ENCODE measurements at places on chromosomes 2 and 18.
A peak's percentile ranks its signal among the peaks of the same experiment; 100 is the strongest.

GRCh38 chr18:8868779-8869415, 163.5 kb downstream of the MTCL1 start:
- no peak for DNase-seq

DNA sequence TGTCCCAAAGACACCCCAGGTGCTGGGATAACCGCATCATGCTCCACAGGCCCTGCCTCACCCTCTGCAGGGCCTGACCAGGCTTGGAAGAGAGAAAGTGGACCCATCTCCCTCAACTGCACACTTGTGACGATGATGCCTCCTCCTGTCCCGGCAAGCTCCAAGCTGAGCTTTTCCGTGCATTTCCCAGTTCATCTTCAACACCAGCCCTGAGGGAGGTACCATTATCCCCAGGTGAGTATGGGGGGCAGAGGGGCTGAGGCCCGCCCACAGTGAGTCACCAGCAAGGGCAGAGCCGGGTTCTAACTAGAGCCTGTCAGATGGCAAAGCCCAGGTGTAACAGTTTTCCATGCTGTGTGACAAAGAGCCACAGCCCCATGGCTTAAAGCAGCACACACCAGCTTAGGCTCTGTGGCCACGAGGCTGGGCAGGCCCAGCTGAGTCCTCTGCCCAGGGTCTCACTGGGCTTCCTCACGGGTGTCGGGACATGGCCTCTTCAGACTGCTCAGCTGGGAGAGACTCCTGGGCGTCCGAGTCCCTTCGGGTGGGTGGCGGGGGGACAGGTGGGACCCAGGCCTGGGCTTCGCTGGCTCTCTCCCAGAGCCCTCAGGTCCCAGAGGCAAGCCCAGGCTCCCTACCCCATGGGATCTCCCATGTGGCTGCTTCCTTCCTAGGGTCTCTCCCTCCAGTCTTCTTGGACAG, 108.4 kb upstream of the OTOS start:
- DNase-seq, result peak; percentile 58

DNA sequence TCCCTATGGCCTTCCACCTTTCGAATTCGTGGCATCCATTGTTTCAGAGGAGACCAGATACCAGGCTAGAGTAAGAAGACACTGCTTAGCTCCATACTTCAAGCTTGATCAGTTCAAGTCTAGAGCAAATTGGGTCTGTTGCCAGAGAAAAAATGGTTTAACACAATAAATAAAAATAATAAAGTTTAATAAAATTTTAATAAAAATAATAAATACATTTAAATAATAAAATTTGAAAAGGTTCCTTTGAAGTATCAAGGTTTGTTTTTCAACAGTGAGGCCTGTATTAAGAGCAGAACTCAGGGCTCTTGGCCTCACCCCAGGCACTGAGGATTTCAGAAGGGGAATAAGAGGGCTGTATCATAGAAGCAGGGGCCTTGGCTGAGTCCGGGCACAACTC, 105.6 kb upstream of the REV1 start:
- DNase-seq, result no peak

GRCh38 chr2:228540976-228541375, 359.5 kb upstream of the SPHKAP start:
- no peak for DNase-seq

- DNase-seq, result peak; percentile 78
Measured at GRCh38 chr2:235595422-235596010, 101.7 kb downstream of the AGAP1 start.

- DNase-seq, result no peak
Measured at GRCh38 chr2:199819746-199820145, 31.2 kb downstream of the FTCDNL1 start.

- no peak for DNase-seq
Measured at GRCh38 chr2:209694748-209695147, 76.9 kb upstream of the UNC80 start.

DNA sequence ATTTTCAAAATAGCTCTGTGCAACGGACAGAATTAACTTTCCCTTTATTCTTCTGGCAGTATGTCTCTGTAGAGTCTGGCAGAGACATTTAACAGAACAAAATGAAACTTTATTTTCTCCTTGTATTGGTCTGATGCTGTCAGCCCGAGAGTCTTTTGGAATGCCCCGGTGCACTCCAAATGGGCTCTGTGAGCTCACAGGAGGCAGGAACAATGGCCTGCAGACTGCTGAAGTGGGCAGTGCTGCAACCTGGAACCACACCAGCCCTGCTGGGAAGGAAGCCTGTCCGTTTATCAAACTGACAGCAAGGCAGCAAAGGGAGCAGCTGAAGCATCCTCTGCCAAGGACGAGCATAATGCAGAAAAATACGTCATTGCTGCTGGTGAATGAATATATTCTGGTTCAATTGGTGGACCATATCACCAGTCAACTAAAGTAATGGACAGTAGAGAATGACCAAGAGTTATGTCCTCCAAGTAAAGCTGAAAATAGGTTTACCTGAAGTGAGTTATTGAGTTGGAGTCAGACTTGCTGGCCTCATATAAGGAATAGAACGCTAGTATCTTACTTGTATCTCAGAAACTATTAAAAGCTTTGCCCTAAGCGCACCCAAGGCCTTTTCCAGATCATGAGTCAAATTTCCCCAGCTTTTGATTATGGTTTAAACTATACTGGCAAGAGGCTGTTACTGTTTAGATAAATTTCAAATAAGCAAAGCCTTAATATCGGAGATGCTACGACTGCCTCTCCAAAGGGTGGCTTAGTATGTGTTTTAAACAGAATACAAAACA, 207.6 kb upstream of the TANK start:
- no peak for DNase-seq

DNA sequence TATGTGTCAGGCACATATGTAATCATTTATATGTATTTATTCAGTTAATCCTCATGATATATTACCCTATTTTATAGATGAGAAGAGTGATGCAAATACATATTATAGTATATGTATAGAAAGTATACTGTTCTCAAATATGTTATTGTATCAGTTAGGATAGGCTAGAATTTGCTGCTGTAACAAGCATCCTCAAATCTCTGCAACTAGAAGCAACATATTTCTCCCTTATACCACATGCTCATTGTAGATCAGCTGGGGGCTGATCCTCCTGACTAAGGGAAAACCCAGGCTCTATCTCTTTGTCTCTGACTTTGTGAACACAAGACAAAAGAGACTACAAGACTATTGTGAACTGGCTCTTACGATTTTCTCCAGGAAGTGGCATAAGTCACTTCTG, 24.8 kb upstream of the HS6ST1 start:
- peak; percentile 36 for DNase-seq

GRCh38 chr2:128290356-128290755, 28.3 kb downstream of the HS6ST1 start:
- no peak for DNase-seq

DNA sequence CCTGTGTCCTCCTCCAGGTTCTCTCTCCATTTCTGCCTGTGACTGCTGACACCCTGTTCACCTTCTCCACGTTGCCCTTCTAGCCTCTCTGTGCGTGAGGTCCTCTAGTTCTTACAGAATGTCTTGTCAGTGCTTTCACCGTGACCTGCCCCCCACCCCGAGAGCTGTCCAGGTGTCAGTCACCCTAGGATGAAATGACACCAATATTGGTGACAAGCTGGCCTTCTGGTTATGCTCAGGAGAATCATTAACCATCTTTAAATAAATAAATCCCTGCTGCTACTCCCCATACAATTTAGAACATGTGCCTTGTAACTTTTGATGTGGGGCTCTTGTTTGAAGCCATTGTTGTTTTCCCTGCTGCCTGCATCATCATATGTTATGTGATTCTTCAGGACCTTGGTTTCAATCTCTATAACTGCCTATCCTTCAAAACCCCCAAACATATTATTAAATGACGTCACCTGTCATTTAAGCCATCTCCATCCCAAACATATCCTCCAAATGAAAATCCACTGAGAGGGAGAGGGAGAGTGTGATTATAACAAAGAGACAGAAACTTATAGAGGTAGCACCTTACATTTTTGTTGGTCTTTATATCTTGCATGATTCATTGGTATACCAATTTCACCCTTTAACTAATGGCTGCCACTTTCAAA, 496.3 kb downstream of the PARD3B start:
- no peak for DNase-seq

GRCh38 chr18:30915336-30915988, 127.1 kb downstream of the DSC3 start:
- DNase-seq, result no peak

- no peak for DNase-seq
Measured at GRCh38 chr2:111139637-111140317, 19.1 kb downstream of the BCL2L11 start.

DNA sequence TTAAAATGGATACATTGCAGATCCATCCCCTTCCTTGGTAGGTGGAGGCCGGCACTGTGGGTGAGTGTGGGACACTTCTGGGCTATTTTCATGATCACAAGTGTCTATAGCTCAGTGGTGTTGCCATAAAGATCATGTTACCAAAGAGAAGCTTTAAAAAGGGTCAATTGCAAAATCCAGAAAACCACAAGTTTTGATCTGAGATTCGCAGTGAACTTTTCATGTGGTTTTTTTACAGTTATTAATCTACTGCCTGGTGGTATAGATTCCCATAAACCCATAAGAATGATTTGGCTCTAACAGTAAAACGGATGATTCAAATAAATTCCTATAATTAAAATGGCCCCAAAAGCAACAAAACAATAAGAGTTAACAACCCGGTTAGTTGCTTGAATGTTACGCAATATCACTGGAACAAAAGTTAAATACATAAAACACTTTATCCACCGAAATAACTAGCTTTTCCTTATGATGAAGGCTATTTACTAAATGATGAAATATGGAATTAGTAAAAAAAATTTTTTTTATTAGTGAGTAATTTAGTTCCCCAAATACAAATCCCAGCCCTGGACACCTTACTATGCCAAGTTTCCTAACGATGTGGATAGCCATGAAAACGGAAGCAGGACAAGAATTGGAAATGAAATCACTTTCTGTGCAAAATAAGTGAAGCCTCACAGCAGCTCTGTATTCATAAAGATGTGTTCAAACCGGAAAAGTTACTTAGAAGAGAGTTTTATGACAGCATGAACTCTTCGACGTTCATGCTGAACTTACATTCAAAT, 95.6 kb upstream of the THOC1 start:
- no peak for DNase-seq

DNA sequence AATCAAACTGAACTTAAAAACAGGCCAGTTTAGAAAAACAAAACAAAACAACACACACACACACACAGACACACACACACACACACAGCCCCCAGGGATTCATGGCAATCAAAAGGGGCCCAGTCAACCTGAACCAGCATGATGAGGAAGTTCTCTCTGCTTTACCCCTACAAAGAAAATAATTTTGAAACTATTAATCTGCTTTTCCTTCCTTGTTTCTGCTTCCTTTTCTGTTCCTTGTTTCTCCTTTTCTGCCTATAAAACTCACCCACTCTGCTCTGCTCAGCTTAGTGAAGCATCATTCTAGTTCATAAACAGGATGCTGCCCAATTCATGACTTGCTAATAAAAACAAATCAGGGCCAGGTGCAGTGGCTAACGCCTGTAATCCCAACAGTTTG, 203.1 kb downstream of the RAB3GAP1 start:
- DNase-seq, result no peak

DNA sequence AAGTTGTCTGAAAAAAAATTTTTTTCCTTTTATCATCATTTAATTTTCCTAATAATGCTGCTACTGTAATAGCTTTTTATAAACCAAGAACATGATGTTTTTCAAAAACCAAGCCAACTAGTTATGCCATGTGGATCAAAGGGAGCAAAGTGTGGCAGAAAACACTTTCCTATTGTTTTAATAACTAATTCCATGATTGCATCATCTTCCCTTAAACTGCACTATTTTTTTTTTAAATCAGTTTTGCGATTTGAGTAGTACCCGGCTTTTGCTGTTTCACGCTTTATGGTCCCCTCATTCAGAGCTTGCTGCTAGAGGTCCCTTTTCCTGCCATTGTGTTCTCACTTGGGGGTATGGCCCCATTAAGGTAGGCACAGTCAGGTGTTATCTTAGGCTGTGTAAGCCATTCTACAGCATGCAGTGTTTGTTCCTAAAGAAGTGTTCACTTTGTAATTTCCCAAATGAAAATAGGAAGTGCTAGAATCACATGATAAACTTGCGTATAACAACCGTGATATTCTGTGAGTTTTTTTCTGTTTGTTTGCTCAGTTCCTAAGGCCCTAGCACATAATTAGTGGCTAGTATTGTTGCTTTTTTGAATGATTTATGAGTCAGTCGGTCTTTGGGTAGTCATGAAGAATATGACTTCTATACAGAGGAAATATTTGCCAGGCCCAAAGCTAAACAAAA, 225.8 kb downstream of the PTGR3 start:
- DNase-seq, result no peak

GRCh38 chr2:42474765-42475454, 18.9 kb downstream of the KCNG3 start:
- no peak for DNase-seq

DNA sequence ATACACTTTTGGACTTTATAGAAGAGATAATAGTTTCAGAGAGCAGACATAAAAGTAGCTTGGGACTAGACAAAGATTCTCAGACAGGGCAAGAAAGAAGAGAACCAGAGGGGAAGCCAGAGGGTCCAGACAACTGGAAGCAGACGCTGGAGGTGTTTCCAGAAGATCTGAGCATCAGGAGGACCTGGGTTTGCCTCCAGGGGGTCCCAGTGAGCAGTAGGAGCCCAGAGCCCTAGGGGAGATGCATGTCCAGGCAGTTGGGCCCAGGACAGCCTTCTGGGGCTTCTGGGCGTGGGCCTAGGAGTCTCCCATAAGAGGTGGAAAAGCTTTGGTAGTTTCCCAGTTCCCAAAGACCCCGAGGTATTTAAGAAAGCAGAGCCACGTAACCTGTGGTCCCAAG, 251.2 kb upstream of the ID2 start:
- no peak for DNase-seq

DNA sequence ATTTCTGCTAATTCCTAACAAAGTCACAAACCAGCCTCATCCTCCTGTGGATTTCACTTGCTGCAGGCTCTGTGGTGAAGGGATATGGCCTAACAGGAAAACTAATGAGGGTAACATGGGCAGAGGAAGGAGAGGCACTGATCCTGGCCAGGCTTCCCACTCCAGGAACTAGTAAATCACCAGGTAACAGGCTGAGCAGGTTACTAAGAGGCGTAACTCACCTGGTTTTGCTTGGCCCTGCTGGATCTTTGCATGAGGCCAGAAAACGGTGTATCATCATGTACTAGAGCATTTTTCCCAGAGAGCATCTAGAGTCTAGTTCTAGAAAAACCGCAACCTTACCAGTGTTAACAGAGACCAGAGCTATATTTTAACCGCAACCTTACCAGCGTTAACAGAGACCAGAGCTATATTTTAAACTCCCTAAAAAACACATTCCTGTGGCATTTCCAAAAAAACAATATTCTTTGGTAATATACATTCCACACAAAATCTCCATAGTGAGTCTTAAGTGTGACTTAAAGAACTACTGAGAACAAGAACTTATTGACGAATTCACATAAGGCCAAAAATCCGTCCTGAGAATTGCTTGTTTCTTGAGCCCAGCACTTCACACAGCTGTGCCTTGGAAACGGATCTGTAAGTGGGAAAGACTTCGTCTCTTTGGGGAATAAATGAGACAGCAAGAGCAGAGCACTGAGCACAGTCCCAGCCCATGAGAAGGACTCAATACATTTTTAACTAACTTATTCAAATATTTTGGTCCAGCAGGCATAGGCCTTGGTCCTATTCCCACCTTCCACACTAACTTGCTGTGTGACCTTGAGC, 43.4 kb downstream of the DPP4 start:
- DNase-seq, result no peak

GRCh38 chr18:52348209-52348608, 8.2 kb downstream of the DCC start:
- DNase-seq, result no peak
